ENCODE measurements at places on chromosomes 4 and X.

GRCh38 chrX:52870046-52870445, 2.2 kb upstream of the XAGE3 start:
- DNase-seq, result no peak

- no peak for DNase-seq
Measured at GRCh38 chrX:108209006-108209554, 117.5 kb downstream of the ATG4A start.

GRCh38 chr4:41069838-41070237, 144.5 kb downstream of the APBB2 start:
- DNase-seq, result no peak

- no peak for DNase-seq
Measured at GRCh38 chr4:34935739-34936138, 1308.6 kb downstream of the ARAP2 start.

DNA sequence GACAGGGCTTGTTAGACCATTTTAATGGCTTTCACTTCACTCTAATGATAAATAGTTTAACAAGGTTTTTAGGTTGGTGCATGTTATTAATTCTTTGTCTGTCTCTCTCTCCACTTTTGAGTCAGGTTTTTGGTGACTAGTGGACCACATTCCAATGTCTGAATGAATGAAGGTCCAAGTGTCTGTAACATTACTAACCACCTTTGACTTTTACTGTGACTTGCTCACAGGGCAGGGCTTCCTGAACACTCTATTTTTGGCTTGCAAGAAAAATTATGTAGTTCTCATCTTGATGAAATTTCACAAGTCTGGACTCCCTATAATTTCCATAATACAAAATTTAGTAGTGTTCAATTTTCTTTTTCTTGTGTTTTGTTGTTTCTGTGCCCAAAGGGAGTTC, 78.9 kb upstream of the BMPR1B start:
- no peak for DNase-seq

DNA sequence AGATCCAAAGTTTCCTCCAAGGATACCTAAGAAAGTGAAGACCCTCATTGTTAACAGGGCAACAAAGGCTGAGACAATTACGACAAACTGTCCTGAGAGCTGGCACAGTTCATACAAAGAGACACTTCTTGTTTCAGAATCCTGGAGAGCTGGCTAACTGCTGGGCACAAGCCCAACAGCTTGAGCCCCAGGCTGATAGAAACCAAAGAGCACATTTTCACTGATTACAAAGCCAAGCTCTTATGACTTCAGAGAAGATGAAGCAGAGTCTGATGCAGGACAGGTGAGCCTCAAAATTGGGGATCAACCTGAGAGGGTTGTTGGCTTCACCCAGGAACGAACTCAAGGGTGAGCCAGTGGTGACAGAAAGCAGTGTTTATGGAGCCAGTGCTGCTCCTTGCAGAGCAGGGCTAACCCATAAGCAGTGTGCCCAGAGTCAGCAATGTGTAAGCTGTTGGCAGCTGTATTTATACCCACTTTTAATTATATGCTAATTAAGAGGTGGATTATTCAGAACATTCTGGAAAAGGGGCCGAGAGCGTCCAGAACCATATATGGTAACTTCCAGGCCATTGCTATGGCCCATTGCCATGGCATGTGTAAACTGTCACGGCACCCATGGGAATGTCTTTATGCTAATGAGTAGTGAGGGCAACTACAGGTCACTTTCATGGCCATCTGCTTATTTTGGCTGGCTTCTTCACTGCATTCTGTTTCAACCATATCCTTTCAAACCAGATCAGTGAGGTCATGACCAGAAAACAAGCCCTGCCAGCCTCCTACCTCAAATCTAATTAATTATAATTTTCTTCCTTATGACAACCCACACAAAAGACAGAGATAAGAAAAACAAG, 183.7 kb downstream of the EVC2 start:
- peak; percentile 80 for DNase-seq

GRCh38 chr4:78784236-78784865, 8.2 kb downstream of the BMP2K start:
- no peak for DNase-seq

- DNase-seq, result no peak
Measured at GRCh38 chr4:74284053-74284452, 24.2 kb upstream of the EPGN start.

- DNase-seq, result no peak
Measured at GRCh38 chrX:129472116-129472515, 51.2 kb downstream of the SMARCA1 start.

DNA sequence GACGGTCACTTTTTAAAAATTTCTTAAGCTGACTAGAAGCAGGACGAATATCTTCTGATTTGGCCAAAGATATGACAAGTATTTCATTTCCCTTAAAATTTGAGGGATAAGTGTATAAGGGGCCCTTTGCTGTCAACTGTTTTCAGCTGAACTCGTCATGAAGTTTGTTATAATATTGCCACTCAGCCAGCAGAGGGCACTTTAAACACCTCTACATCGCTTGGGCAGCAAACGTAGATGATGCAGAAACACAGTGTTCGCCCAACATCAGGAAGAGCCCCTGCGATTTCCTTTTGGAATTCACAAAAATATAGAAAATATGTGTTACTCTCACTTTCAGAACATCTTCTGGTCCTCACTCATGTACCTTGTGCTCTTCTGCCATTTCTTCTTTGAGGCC, 435.7 kb upstream of the FMR1 start:
- DNase-seq, result no peak

- DNase-seq, result no peak
Measured at GRCh38 chr4:48243887-48244286, 25.8 kb downstream of the TEC start.

DNA sequence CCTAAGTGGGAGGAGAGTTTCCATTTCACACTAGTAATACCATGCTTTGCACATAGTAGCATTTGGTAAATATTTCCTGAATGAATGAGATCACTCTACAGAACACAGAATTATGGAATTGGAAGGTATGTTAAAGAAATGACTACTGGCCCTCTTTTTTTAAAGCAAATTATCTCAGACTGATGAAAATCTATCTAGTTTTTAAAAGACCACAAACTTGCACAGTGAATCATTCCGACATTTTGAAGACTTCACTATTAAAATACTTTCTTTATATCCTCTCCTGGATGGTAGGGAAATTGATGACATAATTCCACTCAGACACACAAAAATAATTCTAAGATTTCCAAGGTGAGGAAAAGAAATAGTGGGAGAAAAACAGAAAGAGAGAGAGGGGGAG, 68.4 kb upstream of the ETNPPL start:
- DNase-seq, result no peak

DNA sequence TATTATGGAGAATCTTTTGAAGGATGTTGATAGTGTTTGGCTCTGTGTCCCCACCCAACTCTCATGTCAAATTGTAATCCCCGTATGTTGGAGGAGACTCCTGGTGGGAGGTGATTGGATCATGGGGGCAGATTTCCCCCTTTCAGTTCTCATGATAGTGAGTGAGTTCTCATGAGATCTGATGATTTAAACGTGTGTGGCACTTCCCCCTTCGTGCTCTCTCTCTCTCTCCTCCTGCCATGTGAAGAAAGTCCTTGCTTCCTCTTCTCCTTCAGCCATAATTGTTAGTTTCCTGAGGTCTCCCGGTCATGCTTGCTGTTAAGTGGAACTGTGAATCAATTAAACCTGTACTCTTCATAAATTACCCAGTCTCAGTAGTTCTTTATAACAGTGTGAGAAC, 166.1 kb upstream of the NUDT6 start:
- no peak for DNase-seq

- DNase-seq, result no peak
Measured at GRCh38 chr4:184415071-184415470, 59.3 kb downstream of the IRF2 start.

DNA sequence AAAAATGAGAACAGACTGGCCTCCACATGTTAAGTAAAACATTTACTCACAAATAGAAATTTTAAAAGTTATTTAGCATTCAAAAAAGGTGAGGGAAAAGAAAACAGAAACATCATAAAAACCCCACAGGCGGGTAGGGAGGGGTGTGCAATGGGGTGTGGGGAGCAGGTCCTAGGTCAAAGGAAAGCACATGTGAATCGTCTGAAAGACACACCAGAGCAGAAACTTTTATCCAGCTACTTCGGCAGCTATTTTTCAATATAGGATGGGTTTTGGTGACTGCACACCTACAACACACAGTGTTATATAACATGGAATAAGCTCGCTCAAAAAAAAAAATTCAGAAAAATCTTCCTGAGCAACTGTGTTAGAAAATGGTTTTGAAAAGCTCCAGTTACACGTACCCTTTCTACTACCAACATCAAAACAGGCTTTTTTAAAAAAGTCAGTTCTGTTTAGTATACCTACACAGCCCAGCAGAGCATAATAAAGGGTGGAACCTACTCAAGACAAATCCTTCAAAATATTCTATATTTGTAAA, 1.6 kb downstream of the OTUD4 start:
- DNase-seq, result no peak

- DNase-seq, result no peak
Measured at GRCh38 chr4:38242101-38242500, 281.9 kb downstream of the PTTG2 start.

GRCh38 chr4:40375095-40375494, 40.0 kb downstream of the CHRNA9 start:
- no peak for DNase-seq

- DNase-seq, result no peak
Measured at GRCh38 chrX:50814701-50815100, 707 bp upstream of the SHROOM4 start.

DNA sequence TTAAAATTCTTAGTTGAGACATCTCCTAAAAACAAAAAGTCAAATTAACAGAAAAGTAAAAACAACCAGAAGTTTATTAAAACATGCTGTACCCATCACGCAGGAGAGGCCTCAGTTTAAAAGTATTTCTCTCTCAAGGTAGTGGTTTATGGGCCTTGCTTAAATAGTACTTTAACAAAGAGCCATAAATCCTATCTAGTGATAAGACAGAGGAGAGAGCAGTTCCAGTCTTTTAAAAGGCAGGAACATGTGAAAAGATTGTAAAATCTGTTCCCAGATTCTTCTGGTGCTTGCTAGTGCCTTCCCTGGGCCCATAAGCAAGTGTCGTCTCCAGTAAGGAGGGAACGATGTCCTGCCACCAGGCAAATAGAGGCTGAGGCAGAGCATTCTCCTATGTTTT, 476.3 kb upstream of the ADGRL3 start:
- no peak for DNase-seq

DNA sequence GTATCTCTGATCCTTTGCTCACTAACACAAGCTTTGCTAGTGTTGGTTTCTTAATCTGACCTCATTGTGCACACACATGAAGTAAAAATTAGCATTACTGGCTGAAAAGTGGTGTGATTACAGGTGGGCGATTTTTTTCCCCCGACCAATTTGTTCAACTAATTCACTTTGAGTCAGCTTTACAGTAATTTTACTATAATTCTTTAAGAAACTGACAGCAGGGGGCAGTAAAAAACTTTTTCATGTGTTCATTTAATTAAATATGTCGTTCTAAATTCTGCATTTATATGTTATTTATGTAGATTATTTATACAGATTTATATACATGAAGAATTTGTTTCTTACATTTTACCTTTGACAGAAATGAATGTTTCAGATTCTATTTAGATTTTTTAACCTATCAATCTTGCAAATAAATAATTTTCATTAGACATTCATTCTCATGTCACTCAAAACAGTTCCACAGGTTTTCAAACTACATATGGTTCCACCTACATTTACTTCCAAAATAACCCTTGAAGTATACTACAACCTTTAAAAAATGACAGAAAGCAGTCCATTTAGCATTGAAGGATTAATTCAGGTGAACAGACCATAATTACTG, 17.5 kb downstream of the PALLD start:
- no peak for DNase-seq

DNA sequence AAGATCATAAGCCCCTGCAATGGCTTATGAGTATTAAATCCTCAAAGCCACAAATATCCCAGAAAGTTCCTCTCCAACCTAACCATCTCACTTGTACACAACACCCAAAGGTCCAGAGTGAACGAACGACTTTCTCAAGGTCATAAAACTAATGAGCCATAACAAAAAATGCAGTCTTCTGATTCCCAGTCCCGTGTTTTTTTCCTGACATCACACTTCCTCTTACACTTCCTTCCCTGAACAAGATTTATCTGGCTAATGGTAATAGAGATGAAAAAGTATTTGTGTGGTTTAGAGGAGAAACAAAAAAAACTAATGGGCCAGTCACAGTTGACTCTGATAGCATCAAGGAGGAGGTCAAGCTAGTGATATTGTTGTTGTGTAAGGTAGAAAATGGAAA, 99.5 kb upstream of the KLHL13 start:
- DNase-seq, result no peak

DNA sequence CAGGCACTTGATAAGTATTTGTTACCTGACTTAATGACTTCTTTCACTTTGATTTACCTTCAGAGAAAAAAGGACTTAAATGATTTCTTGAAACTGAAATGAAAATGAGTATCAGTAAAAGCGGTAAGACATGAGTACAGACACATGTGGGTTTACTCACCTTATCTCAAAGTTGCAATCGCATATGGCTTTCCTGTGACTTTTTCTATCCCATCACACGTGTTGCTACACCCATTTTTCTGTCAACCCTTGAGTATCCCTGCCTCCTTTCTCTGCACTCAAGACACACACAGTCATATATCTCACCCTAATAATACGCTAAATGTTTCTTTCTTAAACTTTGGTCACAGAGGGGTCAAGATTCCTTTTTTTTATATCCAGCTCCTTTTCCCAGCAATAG, 11.0 kb upstream of the ARHGEF38 start:
- no peak for DNase-seq

GRCh38 chr4:656436-657337, 17.4 kb downstream of the ATP5ME start:
- no peak for DNase-seq

GRCh38 chrX:30589146-30589888, 11.8 kb upstream of the TASL start:
- DNase-seq, result no peak

GRCh38 chr4:173934933-173935620, 348.4 kb downstream of the FBXO8 start:
- DNase-seq, result peak; percentile 74

DNA sequence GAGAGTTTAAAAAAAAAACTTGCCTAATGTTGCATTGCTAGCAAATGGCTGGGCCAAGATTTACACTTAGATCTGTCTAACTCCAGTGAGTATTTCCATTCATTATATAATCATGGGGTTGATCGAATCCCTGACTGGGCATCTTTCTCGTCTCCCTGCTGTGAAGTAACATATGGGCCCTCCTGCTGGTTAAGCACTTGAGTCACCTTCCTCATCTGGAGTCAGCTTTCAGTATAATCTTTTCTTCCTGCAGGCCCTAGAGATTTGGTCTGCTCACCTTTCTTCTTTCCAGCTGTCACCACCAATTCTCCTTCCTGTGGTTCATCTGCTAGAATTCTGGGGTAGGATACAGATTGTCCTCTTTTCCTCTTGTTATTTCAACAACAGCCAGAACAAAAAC, 41.6 kb downstream of the TIGD2 start:
- DNase-seq, result no peak

Data from BE2C (cell line).